ENCODE measurements at places on chromosomes 13 and 19.

DNA sequence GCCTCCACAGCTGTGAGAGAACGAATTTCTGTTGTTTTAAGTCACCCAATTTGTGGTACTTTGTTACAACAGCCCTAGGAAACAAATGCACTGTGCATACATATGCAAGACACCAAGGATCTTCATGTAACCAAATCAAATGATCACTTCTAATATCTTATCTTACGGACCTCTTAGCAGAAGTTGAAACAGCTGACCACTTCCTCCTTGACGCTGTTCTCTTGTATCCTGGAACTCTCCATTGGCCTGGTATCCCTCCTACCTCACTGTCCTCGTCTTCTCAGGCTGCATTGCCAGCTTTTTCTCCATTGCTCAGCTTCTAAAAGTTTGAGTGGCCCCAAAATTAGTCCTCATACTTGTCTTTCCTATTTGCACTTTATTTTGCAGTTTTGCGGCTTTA, 200.4 kb downstream of the DLEU7 start:
- DNase-seq = no peak

DNA sequence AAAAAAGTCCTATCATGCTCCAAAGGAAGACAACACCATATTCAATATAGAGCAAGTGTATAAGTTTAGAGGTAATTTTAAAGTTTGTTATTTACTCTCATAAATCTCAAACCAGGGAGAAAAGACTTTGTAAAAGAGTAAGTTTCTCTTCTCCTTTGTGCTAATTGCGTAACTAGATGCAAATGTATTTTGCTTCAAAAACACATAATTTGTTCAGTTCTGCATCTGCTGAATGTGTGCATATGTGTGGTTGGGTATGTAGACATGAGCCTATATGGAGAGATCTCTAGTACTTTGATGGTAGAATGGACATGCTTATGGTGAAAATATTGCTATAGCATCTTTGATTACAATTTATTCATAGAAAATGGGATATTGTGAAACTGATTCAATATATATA, 17.8 kb upstream of the MIR17HG start:
- no peak for DNase-seq

DNA sequence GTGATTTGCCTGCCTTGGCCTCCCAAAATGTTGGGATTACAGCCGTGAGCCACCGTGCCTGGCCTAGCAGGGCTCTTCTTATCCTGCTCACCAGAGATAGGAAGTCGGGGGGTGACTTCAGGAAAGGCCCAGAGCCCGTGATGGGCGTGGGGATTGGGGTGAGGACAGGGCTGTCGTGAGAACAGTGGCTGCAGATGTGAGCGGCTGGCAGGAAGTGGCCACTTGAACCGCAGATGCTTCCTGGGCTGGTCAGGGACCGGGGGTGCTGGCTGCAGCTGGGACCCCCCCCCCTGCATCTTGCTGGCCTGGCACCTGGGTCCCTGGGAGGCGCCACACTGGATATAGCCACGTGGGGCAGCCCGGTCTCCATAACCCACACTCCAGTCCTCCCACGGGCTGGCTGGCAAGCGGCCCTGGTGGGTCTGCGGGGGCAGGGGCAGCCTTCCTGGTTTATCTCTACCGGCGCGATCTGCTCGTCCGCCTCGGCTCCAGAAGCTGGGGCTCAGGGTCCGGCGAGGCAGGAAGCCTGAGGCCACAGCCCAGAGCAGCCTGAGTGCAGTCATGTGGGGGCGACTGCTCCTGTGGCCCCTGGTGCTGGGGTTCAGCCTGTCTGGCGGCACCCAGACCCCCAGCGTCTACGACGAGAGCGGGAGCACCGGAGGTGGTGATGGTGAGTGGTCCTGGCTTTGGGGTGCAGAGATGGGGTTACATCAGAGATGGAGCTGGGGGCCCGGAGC, at the start of gene F2RL3:
Gene F2RL3 (plus strand): TSS at position 371 of the 737 bp plus-strand sequence. CDS start 191 bp downstream, at position 562.
- no peak for DNase-seq

DNA sequence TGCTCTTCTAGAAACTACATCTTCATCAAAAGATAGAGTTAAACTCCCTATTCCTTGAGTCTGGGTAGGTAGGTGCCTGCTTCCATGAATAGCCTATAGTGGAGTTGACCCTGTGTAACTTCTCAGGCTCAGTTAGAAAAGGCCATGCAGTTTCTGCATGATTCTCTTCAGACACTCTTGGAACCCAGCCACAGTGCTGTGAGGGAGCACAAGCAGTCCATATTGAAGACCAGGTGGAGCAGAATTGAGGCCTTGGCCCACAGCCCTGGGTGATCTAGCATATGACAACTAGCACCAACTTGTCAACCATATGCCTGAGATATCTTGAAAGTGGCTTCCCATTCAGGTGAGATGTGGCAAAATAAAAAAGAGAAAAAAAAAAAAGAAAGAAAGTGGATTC, 10.3 kb upstream of the PAN3 start:
- DNase-seq = no peak

GRCh38 chr13:110228936-110229904, 77.7 kb downstream of the COL4A1 start:
- no peak for DNase-seq

DNA sequence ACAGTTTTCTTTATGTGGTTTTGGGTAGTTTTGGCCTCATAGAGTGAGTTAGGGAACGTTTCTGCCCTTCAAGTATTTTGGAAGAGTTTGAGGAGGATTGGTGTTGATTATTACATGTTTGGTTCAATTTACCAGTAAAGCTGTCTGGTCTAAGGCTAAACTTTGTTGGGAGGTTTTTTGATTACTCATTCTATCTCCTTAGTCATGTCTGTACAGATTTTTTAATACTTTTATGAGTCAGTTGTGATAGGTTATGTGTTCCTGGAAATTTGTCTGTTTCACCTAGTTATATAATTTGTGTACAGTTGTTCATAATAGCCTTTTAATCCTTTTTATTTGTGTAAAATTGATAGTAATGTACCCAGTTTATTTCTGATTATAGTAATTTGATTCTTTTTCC, 20.4 kb downstream of the RNF17 start:
- DNase-seq = no peak

GRCh38 chr19:46133101-46133627, 8.7 kb upstream of the IGFL3 start:
- DNase-seq = peak; percentile 92

- DNase-seq = no peak
Measured at GRCh38 chr19:13121551-13122274, 3.6 kb downstream of the NACC1 start.

GRCh38 chr13:21987793-21988192, 316.9 kb downstream of the FGF9 start:
- no peak for DNase-seq

DNA sequence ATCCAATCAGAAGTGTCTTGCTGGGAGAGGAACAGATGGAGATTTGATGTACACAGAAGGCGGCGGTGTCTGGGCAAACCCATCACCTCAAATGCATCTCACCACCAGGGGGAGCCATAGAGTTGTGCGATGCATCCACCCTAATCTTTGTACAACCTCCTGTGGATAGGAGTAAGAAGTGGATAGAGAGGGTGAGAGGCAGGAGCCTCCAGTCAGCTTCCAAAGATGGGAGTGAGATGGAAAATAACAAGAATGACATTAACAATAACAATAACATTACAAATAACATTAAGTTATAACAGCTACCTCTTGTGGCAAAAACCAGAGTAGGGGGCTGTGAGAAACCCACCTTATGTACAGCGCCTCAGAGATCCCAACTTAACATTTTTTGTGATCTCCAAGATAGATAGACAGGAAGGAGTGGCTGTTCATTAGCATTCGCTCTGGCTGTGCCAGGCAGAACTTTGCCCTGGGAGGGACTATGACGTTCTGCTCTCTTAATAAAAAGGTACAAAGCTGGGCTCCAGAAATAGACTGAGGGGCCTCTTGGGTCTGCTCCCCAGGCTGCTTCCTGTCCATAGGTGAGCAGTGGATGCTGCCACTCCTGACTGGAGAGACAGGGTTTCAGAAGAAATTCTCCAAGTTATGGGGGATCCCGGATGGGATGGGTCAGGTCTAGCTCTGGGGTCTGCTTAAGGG, 5.2 kb upstream of the CEACAM18 start:
- peak; percentile 78 for DNase-seq

GRCh38 chr13:33611121-33611805, 206.7 kb upstream of the RFC3 start:
- DNase-seq = peak; percentile 86

All from fibroblast of the aortic adventitia (primary cell).